ENCODE measurements at places on chromosomes 11 and 22.

DNA sequence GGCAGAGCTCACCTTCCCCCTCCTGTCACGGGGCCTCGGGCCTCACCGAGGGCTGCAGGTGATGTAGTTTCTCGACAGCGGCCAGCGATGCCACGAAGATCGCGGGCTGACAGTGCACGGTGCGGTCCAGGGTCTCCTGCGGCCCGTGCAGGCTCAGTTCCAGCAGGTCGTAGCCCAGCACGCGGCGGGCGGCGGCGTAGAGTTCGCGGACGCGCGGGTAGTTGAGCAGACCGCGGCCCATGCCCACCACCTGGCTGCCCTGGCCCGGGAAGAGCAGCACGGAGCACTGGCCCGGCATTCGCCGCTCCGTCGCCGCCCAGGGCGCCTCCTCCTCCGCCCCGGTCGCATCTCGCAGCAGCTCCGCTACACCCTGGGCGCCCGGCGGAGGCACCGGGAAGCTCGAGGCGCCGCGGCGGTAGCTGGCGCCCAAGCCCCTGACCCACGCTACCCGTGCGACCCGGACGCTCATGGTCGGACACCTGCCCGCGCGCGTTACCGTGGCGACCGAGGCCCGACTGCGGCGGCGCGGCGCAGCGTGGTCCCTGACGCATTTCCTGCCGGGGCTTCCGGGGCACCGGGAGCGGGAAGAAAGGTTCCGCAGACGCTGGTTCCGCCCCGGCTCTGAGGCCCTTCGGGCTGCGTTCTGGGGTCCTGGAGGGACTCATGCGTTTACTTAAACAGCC is at the start of gene MCAT:
MCAT (minus strand) TSS at position 519 of the 683 bp plus-strand sequence; CDS start at position 469, 50 bp downstream.
- peak; percentile 68 for ATAC-seq

GRCh38 chr11:4095509-4096230 is 1.1 kb downstream of the RRM1 start:
- peak; percentile 53 for ATAC-seq

DNA sequence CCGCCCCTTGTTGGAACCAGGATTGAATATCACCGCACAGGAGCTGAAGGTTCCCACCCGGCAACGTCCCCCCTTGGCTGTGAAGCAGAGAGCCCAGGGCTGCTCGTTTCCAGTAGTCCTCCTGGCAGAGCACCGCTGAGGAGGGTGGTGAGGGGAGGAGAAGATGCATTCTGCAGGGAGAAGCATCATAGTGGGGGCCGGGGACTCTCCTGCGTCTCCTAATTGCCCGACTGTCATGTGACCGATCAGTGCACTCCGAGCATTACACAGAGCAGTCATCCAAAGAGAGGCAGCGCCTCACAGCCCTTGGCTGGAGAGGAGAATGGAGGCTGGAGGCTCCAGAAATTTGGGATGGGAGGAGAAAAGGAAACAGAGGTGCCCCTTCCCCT is 85.0 kb upstream of the SEPTIN5 start:
- no peak for ATAC-seq

- no peak for ATAC-seq
Observed at GRCh38 chr11:104925850-104926249, 27.6 kb upstream of the CASP12 start.

GRCh38 chr22:36562261-36562835 is 33.4 kb upstream of the EIF3D start:
- ATAC-seq: peak; percentile 50

GRCh38 chr11:114562166-114562916 is 2.7 kb upstream of the NXPE1 start:
- ATAC-seq: no peak

GRCh38 chr11:57335023-57335342 is 709 bp downstream of the SSRP1 start:
- no peak for ATAC-seq

DNA sequence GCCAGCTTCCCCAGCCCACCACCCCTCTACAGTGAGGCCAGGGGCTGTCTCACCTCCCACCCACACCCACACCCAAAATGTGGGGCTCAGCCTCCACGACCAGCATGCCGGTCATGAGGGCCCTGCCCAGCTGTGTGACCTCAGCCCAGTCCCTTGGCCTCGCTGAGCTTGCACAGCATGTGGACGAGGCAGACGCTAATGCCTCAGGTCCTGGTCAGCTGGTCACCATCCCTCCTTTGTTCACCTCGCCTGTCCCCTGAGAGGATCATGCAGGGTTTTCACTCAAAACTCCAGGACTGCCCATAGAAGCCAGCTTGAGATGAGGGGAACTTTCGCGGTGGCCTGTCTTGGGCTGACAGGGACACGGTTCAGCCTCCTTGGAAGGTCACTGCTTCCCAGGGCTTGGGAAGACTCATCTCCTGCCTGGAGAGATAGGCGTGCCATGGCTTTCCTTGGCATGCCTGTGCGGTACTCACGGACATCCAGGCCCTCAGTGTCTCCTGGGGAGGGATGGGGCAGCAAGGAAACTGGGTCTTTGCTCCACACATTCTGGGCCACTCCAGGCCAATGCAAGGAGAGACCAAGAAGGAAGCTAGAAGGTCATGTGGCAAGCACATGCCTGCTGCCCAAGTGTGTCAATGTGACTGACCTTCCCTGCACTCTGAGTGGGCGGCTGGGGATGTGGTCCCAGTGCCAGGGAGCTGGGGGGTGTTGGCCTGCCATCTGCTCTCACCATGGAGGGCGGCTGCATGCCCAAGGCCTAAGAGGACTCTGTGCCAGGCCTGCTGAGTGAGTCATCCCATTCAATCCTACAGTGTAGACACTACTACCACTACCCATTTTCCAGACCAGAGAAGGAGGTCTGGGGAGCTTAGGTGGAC is 3.2 kb upstream of the RTN4R start:
- ATAC-seq: no peak

DNA sequence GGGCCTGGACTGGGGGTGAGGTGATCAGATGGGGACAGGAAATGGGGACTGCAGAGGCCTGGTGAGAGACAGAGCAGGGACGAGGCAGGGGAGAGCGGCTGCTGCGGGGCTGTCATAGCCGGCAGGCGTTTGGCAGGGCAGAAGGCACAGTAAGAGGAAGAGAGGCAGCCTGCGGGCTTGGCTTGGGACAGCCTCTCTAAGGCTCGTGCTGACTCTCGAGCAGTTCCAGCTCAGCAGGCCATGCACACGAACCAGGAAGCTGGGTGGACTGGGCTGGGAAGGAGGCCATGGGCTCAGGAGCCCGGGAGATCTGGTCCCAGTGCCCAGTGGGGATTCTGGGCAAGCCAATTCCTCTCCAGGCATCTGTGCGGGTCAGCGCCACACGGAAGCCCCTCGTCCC is 19.6 kb upstream of the EIF3D start:
- peak; percentile 33 for ATAC-seq

- ATAC-seq: no peak
Observed at GRCh38 chr11:124842305-124842704, 22.9 kb upstream of the ROBO3 start.

DNA sequence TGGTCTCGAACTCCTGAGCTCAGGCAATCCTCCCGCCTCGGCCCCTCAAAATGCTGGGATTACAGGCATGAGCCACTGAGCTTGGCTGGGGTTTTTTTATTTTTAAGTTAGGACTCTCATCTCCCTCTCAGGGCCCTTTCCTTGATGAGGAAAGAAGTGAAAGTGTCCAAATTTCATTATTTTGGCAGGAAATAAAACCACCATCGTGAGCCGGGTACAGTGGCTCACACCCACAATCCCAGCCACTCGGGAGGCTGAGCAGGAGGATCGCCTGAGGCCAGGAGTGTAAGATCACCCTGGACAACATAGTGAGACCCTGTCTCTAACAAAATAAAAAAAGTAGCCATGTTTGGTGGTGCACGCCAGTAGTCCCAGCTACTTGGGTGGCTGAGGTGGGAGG is 99.4 kb downstream of the FBXO7 start:
- no peak for ATAC-seq

- no peak for ATAC-seq
Observed at GRCh38 chr11:120343429-120343828, 7.2 kb downstream of the ARHGEF12 start.

DNA sequence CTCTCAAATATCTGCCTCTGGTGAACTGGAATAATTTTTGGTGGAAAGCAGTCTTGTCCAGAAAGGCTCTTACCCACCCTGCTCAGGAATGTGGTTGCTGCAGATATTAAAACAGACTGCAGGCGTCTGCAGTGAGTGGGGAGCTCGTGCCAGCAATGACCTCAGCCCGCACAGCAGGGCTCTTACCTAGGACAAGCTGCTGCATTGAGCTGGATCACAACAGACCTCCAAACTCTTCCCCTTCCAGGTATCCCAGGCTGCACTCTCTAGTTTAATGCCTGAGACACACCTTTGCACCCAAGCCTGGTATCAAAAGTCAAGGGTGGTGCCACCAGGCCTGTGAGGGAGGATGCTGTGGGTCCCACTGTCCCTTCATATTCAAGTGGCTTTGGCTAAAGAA is 69.7 kb upstream of the CDON start:
- ATAC-seq: peak; percentile 78

DNA sequence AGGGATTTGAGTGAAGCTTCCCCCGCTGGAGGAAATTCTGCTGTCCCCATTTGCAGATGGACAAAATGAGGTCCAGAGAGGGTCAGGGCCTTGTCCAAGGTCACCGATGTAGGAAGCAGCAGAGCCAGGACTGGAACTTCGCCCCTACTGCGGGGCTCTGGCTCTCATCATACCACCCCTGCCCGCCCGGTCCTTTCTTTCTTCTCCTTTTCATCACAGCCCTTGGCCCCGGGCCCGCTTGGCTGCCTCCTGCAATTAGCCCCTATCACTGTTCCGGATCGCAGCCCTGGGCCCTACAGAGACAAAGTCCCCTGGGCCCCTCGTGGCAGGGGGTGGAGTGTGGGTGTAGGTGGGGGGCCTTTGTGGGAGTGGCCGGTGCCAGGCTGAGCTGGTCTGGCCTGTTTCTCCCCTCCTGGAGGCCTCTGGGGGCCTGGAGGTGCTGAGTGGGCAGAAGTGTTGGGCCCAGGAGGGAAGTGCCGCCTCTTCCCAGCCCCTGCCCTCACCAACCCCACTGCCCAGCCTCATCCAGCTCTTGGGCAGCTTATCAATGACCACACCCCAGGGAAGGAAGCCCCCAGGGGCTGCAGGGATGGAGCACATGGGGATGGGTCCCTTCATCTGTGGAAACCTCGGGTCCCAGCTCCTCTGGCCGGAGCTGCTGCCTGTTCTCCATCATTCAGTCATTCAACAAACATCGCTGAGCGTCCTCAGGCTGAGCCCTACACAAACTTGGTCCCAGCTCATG is 3.4 kb downstream of the EMID1 start:
- ATAC-seq: no peak

Measured in esophagus mucosa (tissue), 1 donor.